ENCODE measurements at places on chromosomes 11 and 22.

DNA sequence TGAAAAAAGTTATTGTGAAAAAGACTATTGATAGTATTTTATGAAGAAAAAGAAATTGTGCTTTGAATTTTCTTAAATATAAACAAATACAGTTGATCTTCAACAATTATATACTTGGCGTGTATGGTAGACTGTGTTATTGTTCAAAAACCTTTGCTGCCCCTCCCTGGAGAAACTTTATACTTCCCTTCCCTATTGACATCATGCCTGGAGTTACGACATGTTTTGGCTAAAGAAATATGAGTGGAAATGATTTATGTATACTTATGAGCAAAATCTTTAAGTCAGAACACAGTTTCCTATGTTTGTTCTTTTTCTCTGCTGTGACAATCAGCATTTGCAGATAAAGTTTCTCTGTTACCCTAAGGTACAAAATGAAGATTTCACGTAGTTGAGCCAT is 243.8 kb downstream of the TMEM135 start:
- no peak for DNase-seq

GRCh38 chr11:76292583-76293188 is 86.4 kb upstream of the WNT11 start:
- no peak for DNase-seq

DNA sequence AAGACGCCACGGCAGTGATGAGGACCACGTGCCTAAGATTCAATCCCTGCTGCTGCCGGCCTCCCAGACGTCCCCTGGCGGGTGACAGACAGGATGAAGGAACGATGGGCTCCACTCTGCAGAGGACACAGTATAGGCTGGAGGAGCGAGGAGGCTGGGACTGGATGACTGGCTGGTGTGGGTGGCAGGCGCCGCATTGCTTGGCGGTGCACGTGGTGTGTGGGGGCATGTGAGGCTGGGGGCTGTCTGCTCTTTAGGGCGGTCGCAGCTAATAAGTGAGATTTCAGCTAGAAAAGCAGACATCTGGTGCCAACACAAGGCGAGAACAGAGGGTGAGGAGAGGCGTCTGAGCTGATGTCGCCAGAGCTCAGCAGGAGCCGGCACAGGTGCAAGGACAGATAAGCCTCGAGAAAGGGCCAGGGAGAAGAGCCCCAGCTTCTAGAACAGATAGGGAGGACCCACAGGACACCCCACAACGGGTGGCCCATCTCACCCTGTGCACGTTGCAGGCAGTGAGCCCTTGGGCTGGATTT is 33.2 kb downstream of the TSPAN4 start:
- no peak for DNase-seq

GRCh38 chr11:86988351-86988881 is 33.2 kb upstream of the FZD4 start:
- DNase-seq: no peak

DNA sequence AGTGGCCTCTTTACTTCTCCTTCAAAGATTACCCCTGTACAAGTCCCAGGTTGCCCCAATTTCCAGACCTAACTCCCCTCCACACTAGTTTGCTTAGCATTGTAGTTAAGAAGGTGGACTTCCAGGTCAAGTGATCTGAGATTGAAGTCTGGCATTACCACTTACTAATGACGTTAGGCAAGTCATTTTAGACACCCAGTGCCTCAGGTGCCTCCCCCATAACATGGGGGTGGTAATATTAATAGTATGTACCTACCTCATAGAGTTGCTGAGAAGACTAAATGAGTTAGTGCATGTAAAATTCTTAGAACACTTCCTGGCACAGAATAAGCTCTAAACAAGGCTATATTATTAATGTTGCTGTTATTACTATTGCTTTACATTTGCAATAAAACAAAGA is 93.4 kb downstream of the SPON1 start:
- no peak for DNase-seq

- DNase-seq: no peak
Observed at GRCh38 chr11:119157063-119157462, 8.2 kb downstream of the ABCG4 start.

- no peak for DNase-seq
Observed at GRCh38 chr22:48905206-48905975, 922.3 kb downstream of the BRD1 start.

GRCh38 chr11:17388609-17389210 is at the start of gene KCNJ11:
Gene KCNJ11, minus strand, starts transcription at chr11:17388659. Its CDS starts 568 bp downstream, at chr11:17388091.
- DNase-seq: no peak

GRCh38 chr22:35742342-35743100 is 24.8 kb downstream of the APOL5 start:
- no peak for DNase-seq

DNA sequence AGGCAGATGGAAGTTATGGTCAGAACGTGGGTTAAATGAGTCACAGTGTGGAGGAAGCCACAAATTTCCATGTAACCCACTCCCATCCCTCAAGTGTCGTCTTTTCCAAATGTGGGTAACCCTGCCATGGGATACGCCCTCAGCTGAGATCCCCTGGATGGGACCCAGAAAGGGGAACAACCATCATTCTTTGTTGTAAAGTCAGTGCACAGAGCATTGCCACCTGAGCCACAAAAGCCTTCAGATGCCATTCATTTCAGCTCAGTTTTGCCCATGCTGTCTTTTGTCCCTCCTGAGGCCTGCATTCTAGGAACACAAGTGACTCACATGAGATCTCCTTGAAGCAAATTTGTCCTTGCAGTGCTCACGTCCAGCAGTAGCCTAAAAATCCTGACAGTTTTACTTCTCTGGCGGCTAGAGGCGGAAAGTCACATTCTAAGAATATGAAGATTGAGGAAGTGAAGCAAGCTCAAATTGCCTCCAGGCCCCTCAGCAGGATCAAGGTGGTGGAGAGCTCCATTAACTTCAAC is 30.6 kb downstream of the MMP13 start:
- DNase-seq: no peak

- DNase-seq: no peak
Observed at GRCh38 chr11:16603245-16603644, 135.2 kb upstream of the C11orf58 start.

Data from activated T-helper 9 cell treated with anti-CD3 and anti-CD28 coated beads, Interleukin-2, amount 50 U/mL, for 16 hours (primary cell).